Thymus (tissue), 14 donors: ENCODE measurements at places on chromosomes 3 and 15. TPM values are rescaled to one million over a fixed set of nuclear protein-coding genes. Genes with fewer than 3 reads are reported as not detected.

The TIMP4 gene
- total RNA-seq, result 0.66 TPM

The NPAP1 gene
- total RNA-seq, result under 0.01 TPM

The ERICH6 gene
- total RNA-seq, result 0.14 TPM

GRCh38 chr15:77168141-77168540 lies 97.2 kb upstream of the TSPAN3 start:
- H3K36me3 ChIP-seq, result no peaks in the 10 kb centered on the region
- no peak for DNase-seq
- H3K4me1 ChIP-seq, result peaks cover 3% of the 10 kb centered on the region

GRCh38 chr15:83766339-83766738 lies 112.4 kb downstream of the ADAMTSL3 start:
- no peak overlapping the region for H3K27ac ChIP-seq
- no peaks in the 10 kb centered on the region for H3K4me1 ChIP-seq
- no peaks in the 10 kb centered on the region for H3K27me3 ChIP-seq
- DNase-seq, result no peak
- no peaks in the 10 kb centered on the region for H3K36me3 ChIP-seq

GRCh38 chr15:40313531-40314398 lies 6.0 kb upstream of the PLCB2 start:
- peaks cover 10% of the 10 kb centered on the region for H3K4me1 ChIP-seq
- no peaks in the 10 kb centered on the region for H3K27me3 ChIP-seq
- DNase-seq, result no peak
- no peak overlapping the region for H3K27ac ChIP-seq
- no peaks in the 10 kb centered on the region for H3K36me3 ChIP-seq

- no peaks in the 10 kb centered on the region for H3K27me3 ChIP-seq
- DNase-seq, result no peak
- no peak overlapping the region for H3K4me3 ChIP-seq
- no peaks in the 10 kb centered on the region for H3K36me3 ChIP-seq
- no peaks in the 10 kb centered on the region for H3K4me1 ChIP-seq
Observed at GRCh38 chr3:175573226-175573625, 714.1 kb downstream of the NAALADL2 start.
